ENCODE measurements at places on chromosomes 7 and 10.

DNA sequence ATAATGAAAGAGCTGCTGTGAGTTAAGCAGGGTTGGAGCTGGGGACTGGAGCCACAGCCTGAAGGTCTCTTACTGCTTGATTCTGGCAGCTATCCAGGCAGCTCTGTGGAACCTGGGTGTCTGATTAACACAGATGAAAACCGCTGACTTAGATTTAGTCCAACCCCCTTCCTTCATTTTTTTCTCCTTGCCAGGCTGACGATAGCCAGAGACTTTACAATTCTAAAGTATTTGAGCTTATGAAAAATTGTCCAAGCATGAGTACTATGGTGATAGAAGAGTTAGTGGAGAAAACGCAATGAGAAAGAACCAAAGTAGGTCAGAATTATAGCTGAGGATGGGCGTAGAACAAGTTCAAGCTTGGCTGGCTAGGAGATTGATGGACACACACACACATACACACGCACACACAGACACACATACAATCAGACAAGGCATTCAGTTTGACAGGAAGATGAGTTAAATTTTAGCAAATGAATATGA lies 13.5 kb upstream of the GPR85 start:
- no peak for DNase-seq

DNA sequence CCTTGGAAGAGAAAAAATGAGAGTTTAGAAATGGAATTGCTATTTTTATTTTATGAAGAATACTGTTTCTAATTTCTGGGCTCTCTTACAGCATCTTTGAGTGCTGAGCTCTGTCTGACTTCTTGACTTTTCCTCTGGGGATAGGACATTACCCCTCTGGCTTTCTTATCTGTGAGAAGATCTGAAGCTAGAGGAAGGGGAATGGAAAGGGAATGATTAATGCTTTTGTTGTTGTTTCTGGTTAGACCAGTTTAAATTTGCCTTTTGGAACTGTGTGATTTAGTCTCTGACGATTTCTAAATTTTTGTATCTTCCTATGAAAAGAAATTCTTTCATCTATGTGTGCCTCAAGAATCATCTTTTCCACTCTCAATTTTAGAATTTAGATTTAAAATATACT lies 811.4 kb downstream of the REEP3 start:
- DNase-seq = no peak

DNA sequence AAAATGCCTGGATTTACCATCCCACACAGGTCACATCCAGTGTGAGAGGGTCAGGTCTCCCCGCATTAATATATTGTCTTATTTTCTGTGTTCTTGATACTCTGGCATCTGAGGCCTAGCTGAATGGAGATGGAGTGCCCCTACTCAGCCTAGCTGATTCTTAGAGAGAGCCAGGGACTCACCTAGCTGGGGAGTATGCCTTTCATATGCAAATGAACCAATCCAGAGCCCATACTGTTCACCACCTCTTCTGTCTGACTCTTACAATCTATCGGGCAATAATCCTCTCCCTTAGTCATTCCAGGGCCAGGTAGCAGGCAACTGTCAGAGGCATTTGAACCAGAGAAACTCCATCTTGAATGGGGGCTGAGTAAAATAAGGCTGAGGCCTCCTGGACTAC lies 46.3 kb downstream of the LBX1 start:
- no peak for DNase-seq

- DNase-seq = no peak
Observed at GRCh38 chr10:71649631-71650030, 69.9 kb downstream of the C10orf105 start.

- DNase-seq = no peak
Observed at GRCh38 chr10:90890347-90890746, 18.6 kb downstream of the RPP30 start.

- DNase-seq = no peak
Observed at GRCh38 chr10:126663328-126663727, 7.2 kb downstream of the C10orf90 start.

- DNase-seq = no peak
Observed at GRCh38 chr10:24419066-24419465, 210.1 kb downstream of the KIAA1217 start.

- no peak for DNase-seq
Observed at GRCh38 chr10:68899186-68899745, 1.8 kb upstream of the DDX50 start.

- no peak for DNase-seq
Observed at GRCh38 chr10:84820120-84820519, 491.7 kb downstream of the CCSER2 start.

DNA sequence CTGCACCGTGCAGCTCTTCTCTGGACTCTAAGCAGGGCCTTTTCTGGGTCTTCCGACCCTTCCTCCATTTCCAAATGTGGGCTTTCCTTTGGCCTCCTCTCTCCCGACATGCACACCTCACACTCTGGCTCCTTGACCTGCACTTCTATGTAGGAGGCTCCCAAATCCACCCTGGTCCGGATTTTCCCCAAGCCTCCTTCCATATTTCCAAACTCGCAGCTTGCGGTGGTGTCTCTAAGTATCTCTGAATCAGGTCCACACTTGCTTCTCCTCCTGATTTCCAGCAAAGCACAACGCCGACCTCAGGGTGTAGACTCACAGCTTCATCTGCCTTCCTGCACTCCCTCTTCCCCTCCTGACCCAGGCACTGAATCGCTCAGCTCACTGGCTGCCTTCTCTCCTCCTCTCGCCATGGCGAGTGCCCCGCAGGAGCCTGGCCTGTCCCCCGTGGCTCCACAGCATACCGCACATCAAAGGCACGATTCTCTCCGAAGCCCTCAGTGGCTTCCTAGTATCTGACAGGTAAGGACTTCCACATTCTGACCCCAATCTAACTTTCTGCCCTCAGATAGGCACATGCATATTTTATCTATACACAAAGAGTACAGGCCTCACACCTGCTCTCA lies 27.8 kb downstream of the DIP2C start:
- no peak for DNase-seq

DNA sequence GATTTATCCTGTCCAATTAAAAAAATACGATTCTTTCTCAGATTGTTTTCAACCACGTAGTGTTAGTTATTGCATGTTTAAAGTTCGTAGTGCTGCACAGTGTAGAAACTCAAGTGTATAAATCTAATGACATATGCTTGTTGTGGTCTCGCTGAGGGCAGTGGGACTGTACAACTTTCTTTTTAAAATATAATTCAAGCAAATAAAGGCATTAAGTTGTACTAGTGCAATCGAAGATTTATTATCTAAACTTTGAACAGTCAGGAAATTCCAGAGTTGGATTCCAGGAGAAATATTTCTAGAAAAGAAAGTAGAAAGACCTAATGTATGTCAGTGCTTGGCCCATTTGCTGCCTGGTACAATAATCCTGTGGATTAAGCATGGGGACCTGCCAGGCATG lies 124.1 kb upstream of the HPS1 start:
- DNase-seq = no peak

- no peak for DNase-seq
Observed at GRCh38 chr7:88302486-88302885, 4.2 kb downstream of the STEAP4 start.

- DNase-seq = no peak
Observed at GRCh38 chr10:59601985-59602384, 107.7 kb downstream of the SLC16A9 start.

DNA sequence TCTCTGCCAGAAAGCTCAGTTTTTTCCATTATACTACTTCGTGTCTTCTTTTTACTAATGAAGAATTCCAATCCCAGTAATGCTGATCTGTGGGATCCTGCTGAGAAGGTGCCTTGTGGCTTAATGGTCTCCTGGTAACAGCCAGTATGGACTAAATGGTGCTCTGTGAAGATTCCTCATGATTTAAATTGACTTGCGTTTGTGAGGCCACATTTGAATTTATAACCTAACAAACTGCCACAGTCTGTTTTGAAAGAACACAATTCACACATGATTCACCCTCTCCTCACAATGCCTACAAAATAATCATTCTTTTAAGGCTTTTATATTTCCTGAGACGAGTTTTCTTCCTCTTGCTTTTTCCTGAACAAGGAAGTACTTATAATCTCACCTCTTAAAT lies 140.0 kb downstream of the MBL2 start:
- DNase-seq = no peak

DNA sequence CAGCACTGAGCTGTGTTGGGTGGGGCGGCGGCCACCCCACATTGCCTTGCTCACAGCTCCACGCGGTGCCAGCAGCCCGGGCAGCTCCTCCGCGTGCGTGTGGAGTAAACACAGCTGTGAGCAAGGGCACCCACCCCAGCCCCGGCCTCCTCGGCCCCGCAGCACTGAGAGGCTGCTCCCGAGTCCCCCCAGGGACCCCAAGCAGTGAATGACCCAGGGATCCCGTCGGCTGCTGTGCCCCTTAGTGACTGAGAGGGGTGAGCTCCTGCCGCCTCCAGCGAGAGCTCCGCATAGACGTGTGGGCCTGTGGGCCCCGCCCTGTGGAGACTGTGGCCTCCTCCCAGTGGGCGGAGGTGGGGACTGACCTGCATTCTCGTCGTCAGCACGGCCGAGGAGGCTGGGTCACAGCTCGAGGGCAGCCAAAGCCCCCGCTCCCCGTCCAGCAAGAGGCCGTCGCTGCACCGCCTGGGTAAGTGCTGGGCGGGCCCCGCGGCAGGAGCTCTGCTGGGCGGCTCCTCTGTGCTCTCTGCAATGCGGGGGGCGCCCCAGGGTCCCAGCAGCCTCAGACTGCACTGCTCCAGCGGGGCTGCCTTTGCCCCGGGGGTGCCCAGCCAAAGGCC lies 29.9 kb upstream of the UTF1 start:
- no peak for DNase-seq
